Posterior vena cava (tissue), 2 donors: ENCODE measurements at places on chromosomes 7 and 10.

DNA sequence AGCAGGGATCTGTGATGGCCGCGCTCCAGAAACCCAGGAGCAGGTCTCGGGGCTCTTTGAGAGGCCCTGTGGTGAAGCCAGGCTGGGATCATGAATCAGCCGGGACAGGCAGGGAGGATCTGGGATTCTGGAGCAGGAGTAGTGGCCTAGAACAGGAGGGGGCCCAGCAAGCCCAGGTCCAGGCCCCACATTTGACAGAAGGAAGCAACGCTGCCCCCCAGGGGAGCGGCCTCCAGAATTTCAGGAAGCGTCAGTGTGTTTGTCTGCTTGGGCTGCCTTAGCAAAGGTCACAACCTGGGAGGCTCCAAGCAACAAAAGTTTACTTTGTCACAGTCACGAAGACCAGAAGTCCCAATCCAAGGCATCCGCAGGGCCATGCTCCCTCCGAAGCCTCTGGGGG is 36.8 kb downstream of the CLRN3 start:
- DNase-seq = peak; percentile 51

GRCh38 chr10:95478935-95479334 is 82.2 kb downstream of the SORBS1 start:
- no peak for DNase-seq

- DNase-seq = no peak
These were observed 51.2 kb downstream of the SRPK2 start for GRCh38 chr7:105337529-105337928.

DNA sequence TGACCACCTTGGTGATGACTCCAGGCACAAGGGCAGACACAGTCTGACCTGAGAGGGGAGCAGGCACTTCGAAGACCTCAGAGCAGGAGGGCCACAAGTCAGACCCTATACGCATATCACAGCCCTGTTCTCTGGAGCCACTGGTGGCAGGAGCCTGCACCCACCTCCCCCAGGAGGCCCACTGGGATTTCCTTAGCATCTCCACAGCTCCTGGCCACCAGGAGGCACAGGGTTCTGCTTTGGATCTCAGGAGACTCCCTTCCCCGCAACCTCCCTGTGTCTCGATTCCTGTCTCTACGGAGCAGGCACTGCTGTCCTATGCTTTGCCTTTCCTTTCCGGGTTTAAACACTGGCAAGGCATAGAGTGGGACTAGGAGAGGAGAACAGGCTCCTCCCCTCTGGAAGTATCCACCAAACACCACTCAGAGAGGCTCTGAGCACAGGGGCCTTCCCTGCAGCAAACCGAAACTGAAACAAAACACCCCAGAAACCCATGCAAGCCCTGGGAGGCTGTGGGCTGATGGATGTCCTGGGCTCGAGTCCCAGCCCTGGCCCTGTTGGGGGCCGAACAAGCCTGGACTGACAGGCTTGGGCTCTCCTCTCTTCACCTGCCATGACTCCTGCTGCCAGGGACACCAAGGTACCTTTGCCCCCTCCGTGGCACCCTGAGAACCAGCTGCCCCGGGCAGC is 166.3 kb downstream of the NEURL1 start:
- no peak for DNase-seq
